Activated CD4-positive, alpha-beta T cell treated with anti-CD3 and anti-CD28 coated beads for 36 hours (primary cell): ENCODE measurements at places on chromosomes 12 and 14.
A peak's percentile ranks its signal among the peaks of the same experiment; 100 is the strongest.

DNA sequence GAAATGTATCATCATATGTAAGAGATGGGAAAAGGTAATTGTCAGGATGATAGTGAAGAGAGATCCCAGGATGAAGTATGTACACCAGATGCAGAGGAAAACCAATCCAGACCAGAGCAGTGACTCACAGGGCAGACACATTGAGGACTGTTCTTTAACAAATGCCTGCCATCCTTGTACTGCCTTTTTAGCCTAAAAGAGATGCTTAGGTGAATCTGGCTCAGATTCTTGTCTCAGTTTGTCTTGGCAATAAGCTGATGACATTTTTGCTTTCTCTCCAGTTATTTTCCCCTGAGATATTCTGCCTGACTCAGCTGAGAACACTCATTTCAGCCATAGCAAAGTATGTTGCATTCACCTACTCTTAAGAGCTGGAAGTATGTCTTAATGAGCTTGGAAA is 405.3 kb upstream of the USP15 start:
- no peaks in the 10 kb centered on the region for H3K4me1 ChIP-seq
- H3K27ac ChIP-seq: no peak overlapping the region
- no peaks in the 10 kb centered on the region for H3K27me3 ChIP-seq
- no peak for DNase-seq
- no peaks in the 10 kb centered on the region for H3K36me3 ChIP-seq

- peak; percentile 4 for DNase-seq
- H3K27ac ChIP-seq: no peak overlapping the region
Observed at GRCh38 chr14:30214461-30215090, 286.9 kb upstream of the PRKD1 start.

GRCh38 chr12:69008520-69008919 is 75.5 kb upstream of the CPM start:
- no peak overlapping the region for H3K27ac ChIP-seq
- H3K4me3 ChIP-seq: no peak overlapping the region
- H3K4me1 ChIP-seq: peaks cover 11% of the 10 kb centered on the region
- DNase-seq: no peak

DNA sequence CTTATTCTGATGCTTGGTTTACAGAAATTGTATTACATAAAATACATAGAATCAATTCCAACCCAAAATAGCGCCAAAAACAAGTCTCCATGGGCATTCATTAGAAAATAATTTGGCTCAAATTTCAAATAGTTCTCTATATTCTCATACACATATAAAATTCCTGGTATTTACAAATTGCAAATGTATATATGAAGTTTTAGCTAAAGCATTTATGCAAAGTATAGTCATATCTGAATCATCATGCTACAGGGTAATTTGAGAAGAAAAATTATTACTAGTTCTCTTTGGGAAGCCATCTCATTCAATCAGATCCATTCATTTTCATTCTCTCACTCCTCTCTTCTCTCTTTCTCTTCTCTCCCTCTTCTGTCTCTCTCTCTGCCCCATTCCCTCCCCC is 257.8 kb downstream of the DPF3 start:
- no peak for DNase-seq
- H3K27ac ChIP-seq: no peak overlapping the region
- no peak overlapping the region for H3K4me3 ChIP-seq

DNA sequence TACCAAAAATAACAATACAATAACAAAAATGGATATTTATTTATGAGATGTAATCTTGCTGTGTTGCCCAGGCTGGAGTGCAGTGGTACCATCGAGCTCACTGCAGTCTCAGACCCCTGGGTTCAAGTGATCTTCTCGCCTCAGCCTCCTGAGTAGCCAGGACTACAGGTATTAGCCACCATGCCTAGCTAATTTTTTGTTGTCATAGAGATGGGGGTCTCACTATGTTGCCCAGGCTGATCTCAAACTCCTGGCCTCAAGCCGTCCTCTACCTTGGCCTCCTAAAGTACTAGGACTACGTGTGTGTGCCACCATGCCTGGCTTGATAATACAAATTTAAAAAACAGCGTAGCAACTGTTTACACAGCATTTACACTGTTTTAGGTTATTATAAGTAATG is 23.1 kb downstream of the ARHGAP5 start:
- peaks cover 7% of the 10 kb centered on the region for H3K36me3 ChIP-seq
- peaks cover 27% of the 10 kb centered on the region for H3K4me1 ChIP-seq
- H3K27me3 ChIP-seq: no peaks in the 10 kb centered on the region
- no peak for DNase-seq
- H3K4me3 ChIP-seq: no peak overlapping the region
- H3K27ac ChIP-seq: no peak overlapping the region

- peak overlapping the region; percentile 67 for H3K4me3 ChIP-seq
- H3K36me3 ChIP-seq: peaks cover 3% of the 10 kb centered on the region
- peaks cover 19% of the 10 kb centered on the region for H3K4me1 ChIP-seq
- peak; percentile 41 for DNase-seq
Observed at GRCh38 chr12:68157380-68157779, 2.2 kb downstream of the IFNG start.

DNA sequence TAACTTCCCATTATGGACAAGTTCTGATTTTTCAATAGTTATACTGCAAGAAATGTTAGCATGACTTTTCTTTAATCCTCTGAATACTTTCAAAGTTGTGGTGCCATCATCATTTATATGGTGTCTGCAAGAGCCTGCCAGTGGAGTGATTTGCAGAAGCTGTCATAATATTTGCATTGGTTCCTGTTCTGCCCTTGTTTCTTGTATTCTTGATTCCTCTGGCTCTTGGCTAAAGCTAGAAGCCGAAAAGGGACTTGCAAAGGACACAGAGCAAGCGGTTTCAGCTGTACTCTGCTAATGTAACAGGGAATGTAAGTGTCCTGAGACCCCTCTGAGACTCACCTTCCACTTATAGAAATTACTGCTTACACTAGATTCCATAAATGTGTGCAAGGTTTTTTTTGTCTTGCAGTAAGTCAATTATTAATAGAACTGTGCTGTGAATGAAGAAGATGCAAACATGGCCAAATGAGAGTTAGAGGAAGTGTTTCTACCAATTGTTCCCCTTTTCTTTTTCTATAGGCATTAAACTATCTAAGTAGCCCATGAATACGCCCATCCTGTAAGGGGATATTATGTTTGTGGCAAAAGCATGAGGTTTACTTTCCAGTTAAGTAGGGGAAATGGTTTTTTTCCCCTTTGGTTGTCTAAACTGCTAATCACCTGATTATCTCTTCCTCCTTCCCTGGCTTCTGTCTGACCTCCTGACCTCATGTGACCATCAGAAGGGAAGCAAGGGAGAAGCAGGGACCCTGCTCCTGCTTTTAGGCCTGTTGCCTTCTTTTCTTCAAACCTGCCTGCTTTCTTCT is 5.3 kb downstream of the DYRK4 start:
- DNase-seq: no peak
- no peaks in the 10 kb centered on the region for H3K36me3 ChIP-seq
- H3K27me3 ChIP-seq: peaks cover 18% of the 10 kb centered on the region
- no peak overlapping the region for H3K27ac ChIP-seq
